ENCODE measurements at places on chromosomes 3 and 15.
A peak's percentile ranks its signal among the peaks of the same experiment; 100 is the strongest.

GRCh38 chr15:76208786-76209424, 102.4 kb downstream of the ETFA start:
- DNase-seq = peak; percentile 26

- no peak for DNase-seq
These were observed 1.4 kb upstream of the COL8A1 start for GRCh38 chr3:99637016-99637367.

DNA sequence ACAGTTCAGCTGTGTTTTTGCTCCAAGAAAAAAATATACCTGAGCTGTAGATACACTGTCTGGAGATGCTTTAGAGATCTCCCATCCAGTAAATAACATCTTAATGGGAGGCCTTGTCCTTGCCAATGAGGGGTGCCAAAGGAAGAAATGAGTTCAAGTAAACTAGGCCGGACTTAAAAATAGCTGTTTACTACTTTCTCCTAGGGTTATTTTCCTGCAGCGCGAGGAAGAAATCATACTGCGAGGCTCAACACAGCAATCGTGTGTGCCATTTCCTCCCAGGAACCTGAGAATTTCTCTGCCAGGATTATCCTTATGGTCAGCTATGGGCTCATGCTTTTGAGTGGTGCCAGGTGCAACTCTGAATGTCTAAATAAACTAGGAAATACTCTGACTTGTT, 71.9 kb downstream of the CMTM8 start:
- DNase-seq = no peak

DNA sequence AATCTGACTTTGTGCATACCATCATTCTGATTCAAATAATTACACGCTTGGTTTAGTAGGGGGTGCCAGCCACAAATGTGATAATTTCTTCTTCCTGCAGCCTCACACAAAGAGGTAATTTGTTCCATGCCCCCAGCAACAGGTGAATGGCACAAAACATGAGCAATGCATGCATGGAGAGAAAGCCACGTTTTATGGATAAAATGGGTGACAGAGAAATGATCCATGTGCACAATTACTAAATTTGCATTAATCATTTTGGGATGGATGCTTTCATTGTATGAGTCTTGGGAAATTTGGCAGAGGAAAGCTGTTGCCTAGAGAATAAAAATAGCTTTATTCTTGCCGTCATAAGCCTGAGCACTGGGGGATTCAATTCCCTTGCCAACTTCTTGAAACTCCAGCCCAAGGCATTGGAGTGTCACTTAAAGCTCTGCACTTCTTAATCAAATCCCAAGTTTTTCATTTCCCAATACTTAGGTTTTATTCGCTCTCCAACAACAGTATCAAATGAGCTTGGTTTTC, 411.6 kb downstream of the GBE1 start:
- DNase-seq = no peak

DNA sequence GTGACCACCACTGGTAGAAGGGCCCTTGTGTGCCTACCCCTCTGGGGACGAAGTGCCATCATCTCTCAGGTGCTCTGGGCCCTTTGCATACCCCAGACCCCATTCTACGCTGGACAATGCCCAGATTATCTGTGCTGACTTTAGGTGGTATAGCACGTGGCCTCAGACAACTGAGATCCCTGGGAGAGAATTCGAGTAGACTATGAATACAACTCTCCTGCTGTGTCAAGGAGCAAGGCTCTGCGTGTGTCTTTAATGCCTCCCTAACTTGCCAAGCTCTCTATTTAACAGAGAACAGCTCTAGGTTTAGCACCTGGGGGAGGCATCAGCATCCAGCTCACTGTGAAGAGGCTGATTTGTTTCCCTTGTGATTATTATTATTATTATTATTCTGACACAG, 29.1 kb downstream of the FAM3D start:
- DNase-seq = no peak

GRCh38 chr3:154040283-154040682, 80.9 kb upstream of the ARHGEF26 start:
- no peak for DNase-seq

- DNase-seq = no peak
These were observed 40.8 kb downstream of the MKRN3 start for GRCh38 chr15:23606226-23606625.

DNA sequence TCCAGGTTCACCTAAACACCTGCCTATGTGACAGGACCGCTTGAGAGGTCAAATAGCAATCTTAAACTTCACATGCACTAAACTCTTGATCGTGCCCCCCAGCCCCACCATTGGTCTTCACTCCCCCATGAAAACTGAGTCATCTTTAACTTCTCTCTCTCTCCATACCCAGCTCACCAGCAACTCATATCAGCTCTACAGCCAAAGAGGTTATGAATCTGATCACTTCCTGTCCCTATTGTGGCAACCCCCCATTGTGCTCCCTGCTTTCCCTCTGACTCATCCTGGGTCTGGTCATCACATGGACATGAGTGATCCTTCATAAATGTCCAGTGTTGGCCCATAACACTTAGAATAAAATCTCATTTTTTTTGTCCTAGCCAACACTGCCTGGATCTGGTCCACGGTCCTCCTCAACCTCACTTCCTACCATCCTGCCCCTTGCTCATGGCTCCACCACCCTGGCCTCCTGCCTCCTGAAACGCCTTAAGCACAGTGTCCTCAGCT, 103.4 kb upstream of the HACD2 start:
- DNase-seq = no peak

DNA sequence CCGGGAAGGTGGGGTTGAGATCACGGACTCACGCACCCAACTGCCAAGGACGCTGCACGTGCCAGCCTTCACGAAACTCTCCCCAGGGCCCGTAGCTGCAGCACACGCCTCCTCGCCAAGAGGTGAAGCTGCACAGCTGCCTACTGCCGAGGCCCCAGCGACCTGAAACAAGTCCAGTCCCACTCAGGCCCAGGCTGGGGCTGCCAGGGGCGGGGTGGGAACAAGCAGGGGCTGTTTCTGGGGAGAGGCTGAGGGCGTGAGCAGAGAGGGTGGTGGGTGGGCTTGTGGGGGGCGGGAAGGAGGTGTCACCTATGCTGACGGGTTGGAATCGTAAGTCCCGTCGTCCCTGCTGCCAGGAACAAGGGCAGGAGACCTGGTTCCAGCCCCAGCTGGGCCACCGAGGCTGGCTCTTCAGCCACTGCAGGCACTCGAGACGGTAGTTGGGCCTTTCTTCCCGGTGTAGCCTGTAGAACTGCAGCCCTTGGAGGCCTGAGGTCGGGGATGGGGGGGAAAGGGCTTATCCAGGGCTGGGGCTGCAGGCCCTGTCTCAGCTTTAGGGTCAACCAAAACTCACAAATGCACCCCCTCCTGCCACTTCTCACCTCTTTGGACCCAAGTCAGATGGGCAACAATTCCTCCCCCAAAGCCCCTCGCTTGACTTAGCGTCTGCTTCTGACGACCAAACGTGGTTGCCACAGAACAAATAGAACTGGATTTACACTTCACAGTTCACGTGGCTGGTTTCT, 44.4 kb downstream of the MUC20 start:
- DNase-seq = no peak

GRCh38 chr3:50236484-50237132, 604 bp downstream of the GNAI2 start:
- no peak for DNase-seq

DNA sequence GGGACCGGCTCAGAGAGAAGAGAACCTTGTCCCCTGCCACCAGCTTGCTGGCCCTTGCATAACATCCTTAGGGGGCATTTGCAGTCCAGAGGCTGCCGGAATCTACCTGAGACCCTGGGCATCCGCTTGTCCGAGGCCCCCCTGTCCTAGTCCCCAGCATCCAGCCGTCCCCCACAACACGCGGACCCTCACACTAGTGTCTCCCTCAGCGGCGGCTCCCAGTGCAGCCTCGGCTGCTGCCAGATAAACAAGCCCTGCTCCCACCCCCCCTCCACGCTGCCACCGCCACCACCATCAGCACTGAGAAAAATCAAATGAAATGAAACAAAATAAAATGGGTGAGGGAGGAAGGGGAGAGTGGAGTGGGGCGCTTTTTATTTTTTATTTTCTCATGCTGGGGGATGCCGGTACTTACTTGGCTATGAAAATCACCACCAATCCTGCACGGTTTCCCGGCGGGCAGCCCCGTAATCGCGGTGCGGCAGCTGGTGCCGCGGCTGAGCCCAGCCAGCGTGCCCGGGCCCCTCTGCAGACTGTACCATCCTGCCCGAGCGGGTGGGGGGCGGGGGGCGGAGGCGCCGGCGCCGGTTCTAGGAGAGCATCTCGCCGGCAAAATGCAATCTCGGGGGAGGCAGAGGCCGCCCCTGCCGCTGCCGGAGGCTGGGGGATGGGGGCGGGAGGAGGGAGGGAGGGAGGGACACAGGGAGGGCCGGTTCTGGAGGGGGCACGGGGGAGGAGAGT, at the start of gene ATP2B2:
TSS of gene ATP2B2 (minus strand) at position 537 of the 741 bp plus-strand sequence. CDS start 56,043 bp downstream, outside the sequence.
- no peak for DNase-seq

DNA sequence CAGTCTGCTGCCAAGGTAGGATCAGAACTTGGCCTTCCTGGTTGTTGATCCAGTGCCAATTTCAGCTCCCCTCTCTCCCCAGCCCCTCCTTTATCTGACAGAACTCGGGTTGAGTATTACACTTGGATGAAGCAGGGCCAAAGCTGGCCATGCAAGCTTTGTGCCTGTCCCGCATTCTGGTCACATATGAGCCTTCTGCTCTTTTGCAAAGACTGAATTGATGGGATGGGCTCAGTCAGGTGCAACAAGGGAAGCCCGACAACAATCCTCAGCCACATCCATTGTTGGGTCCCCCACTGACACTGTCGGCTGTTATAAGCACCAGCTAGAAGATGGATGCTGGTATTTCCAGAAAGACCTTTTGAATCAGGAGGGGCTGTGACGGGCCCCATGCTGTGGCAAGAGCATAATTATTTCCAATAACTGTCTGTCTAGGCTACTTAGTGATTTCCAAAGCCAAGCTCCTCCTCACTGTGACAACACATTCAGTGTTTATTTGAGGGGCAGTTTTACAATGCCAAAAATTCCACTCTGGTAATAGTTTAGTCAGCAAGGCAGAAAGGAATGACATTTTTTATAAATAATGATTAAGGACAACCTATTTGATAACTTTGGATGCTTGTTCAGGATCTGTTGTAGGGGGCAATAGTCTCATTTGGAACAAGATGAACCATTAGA, 146.8 kb upstream of the FRMD4B start:
- no peak for DNase-seq

- DNase-seq = no peak
These were observed 259.2 kb downstream of the SLCO3A1 start for GRCh38 chr15:92112711-92113110.

DNA sequence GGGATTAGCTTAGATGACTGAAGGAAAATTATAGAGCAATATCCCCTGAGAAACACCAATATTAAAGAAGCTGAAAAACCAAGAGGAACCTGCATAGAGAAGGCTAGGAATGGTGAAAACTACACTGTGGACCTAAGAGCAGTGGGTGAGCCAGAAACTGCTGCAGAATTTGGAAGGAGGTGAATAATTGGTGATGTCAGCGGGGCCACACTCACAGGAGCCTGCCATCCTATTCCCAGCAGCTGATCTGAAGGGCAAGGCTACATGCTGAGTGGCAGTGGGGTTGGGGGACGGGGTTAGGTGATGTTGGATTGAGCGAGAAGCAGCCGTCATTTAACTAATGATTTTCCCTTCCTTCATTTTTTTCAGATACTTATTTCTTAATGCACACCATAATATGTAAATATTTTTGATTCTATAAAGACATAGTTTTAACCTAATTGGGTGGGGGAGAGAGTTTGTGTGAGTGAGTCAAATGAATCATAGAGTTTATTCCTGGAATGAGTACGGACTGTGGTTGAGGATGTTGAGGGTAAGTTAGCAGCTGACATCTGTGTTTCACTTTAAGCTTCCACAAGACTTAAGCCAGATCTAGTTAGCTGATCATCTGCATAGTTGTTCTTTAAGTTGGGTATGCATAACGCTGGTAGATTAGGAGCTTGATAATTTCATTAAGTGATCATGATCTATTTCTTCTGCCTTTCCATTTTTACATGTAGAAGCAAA, 222.8 kb downstream of the PTPRG start:
- DNase-seq = no peak

GRCh38 chr3:170330366-170330765, 27.1 kb upstream of the SKIL start:
- no peak for DNase-seq

GRCh38 chr15:29124581-29125381, 144.8 kb downstream of the NSMCE3 start:
- peak; percentile 59 for DNase-seq

GRCh38 chr15:78368651-78369050, 28.5 kb downstream of the CRABP1 start:
- DNase-seq = no peak
